Activated CD4-positive, alpha-beta T cell treated with anti-CD3 and anti-CD28 coated beads, Interleukin-2, amount 10 ng/mL, durations not matched to agents 7 days and 5 days (primary cell): ENCODE measurements at places on chromosomes 3 and 15. TPM values are rescaled to one million over a fixed set of nuclear protein-coding genes. Genes with fewer than 3 reads are reported as not detected.
A peak's percentile ranks its signal among the peaks of the same experiment; 100 is the strongest.

DNA sequence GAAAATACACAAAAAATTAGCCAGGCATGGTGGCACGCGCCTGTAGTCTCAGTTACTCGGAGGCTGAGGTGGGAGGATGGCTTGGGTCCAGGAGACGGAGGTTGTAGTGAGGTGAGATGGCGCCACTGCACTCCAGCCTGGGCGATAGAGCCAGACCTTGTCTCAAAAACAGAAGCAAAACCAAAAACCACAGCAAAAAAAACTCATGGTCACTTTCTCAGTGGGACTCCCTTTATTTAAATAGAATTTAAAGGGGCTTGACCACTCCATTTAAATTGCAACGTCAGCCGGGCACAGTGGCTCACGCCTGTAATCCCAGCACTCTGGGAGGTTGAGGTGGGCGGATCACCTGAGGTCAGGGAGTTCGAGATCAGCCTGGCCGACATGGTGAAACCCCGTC, 32.8 kb downstream of the ARHGAP31 start:
- DNase-seq: no peak
- no peak overlapping the region for H3K4me3 ChIP-seq
- no peak overlapping the region for H3K27ac ChIP-seq
- H3K36me3 ChIP-seq: no peaks in the 10 kb centered on the region
- H3K27me3 ChIP-seq: peaks cover 8% of the 10 kb centered on the region

Gene SLC22A14
- total RNA-seq: not detected

Gene GPR171
- total RNA-seq: 144 TPM

Gene HIGD2B
- not detected for total RNA-seq

DNA sequence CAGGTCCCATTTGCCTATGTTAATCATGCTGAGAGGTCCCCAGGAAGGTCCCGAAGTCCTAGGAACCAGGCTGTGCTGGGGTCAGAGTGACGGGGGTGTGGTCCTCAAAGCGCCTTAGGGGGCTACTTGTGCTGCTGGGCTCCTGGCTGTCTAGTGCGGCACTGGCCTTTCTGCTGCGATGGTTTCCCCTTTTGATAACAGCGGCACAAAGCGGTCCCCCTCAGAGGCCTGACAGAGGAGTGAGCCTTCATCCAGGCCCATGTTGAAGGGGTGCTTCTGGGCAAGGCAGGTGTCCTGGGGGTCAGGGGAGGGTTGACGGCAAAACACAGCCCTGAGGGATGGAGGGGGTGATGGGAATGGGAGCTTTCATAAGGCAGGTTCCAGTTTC, 68.8 kb downstream of the HMCES start:
- no peak overlapping the region for H3K4me3 ChIP-seq
- H3K27ac ChIP-seq: no peak overlapping the region
- H3K27me3 ChIP-seq: peaks cover 22% of the 10 kb centered on the region
- peaks cover 3% of the 10 kb centered on the region for H3K4me1 ChIP-seq
- DNase-seq: no peak

Gene TMC3
- not detected for total RNA-seq

DNA sequence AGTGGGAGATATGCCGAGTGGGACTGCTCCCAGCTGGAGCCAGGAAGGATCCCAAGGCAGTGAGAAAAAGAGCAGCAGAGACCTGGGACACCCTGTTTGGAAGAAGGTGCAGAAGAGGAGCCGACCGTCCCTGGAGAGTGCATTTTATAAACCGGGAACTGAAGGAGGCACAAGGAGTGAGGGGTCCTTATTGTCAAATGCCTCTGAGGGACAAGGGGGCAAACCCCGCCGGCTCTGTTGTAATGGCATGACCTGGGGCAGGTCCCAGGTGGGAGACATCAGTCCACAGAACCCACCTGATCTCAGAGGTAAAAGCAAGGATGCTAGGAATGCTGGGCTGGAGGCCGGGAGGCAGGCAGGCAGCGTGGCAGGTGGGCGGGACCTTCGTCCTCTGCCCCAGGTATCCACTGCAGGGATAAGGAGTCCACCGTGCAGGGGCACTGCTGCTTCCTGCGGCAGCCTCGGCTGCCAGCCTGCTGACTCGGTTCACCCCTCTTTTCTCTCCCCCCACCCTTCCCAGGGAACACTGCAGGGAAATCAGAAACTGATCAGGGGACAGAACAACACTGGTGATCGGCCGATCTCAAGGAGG, 26.9 kb downstream of the ADAMTS17 start:
- no peak overlapping the region for H3K4me3 ChIP-seq
- H3K27me3 ChIP-seq: no peaks in the 10 kb centered on the region
- H3K27ac ChIP-seq: no peak overlapping the region
- DNase-seq: no peak

DNA sequence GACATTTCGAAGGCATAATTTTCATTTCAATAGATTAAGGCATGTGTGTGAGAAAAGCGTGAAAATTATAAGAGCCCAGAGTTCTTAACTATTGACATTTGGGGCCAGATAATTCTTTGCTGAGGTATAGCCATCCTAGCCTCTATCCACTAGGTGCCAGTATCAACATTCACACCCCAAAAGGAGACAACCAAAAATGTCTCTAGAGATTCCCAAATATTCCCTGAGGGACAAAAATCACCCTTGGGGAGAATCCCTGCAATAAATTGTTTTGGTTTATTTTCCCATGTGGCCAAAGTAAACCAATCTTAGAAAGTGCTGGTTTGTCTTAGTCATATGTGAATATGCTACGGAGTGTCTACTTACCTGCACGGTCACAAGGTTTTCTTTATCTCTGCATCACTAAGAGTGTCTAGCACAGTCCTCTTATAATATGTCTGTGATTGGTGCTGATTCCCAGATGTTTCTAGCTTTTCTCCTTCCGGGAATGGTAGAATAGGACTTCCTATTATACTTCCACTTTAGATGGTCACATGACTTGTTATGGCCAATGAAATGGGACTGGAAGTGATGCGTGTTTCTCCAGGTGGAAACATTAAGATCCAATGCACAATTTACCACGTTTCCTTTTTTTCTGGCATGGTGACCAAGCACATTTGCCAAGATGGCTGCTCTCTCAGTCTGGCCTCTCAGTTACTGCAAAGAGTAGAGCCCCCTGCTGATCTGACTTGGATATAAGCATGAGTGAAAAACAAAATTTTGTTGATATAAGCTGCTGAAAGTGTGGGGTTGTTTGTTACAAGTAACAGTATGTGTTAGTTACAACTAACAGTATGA, 8.0 kb upstream of the KBTBD8 start:
- no peaks in the 10 kb centered on the region for H3K36me3 ChIP-seq
- no peak for DNase-seq
- H3K4me1 ChIP-seq: no peaks in the 10 kb centered on the region
- H3K27me3 ChIP-seq: peaks cover 15% of the 10 kb centered on the region

GRCh38 chr3:32816439-32817256, 1.1 kb upstream of the TRIM71 start:
- peaks cover 32% of the 10 kb centered on the region for H3K4me1 ChIP-seq
- no peaks in the 10 kb centered on the region for H3K36me3 ChIP-seq
- DNase-seq: peak; percentile 9
- no peak overlapping the region for H3K27ac ChIP-seq
- peak overlapping the region; percentile 63 for H3K4me3 ChIP-seq

- no peak overlapping the region for H3K27ac ChIP-seq
- no peak for DNase-seq
- H3K4me1 ChIP-seq: no peaks in the 10 kb centered on the region
- no peak overlapping the region for H3K4me3 ChIP-seq
Measured at GRCh38 chr3:64184621-64185020, 40.6 kb downstream of the PRICKLE2 start.

DNA sequence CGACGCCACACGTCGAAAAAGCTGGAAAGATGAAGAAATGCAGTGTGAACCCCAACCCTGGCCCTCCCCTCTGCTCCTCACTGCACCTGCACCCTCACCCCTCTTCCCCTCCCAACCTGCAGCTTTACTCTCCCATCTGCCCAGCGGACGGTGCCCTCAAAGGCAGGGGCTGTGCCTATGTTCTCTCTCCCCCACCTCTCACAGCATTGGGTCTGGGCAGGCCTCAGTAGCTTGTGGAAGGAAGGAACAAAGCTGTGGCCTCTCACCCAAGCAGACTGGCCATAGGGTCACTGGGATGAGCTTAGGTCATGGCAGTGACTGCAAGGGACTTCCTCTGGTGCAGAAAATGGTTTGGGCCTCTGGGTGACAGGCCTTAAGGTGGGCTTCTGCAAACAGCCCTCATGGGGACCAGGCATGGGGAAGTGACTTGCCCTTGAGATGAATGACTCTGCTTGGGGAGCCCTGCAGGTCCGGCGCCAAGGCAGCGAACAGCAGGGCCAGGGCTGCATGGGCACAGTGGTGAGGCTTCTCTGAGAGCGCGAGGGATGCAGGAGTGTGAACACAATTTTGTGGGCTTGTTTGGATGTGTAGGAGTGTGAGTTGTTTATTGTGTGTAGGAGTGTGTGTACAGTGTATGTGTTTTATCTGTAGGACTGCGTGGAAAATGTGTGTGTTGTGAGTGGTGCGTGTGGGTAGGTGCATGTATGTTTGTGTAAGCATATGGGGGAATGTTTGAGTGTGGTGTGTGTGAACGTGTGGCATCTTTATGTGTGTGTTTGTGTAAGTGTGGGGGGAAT, 29.2 kb downstream of the SRPRB start:
- no peak for DNase-seq
- H3K27ac ChIP-seq: no peak overlapping the region
- H3K36me3 ChIP-seq: no peaks in the 10 kb centered on the region
- H3K4me3 ChIP-seq: no peak overlapping the region
- no peaks in the 10 kb centered on the region for H3K4me1 ChIP-seq
- no peaks in the 10 kb centered on the region for H3K27me3 ChIP-seq

Gene CLDN18
- total RNA-seq: not detected

GRCh38 chr15:85584872-85585271, 204.5 kb downstream of the AKAP13 start:
- peak overlapping the region; percentile 78 for H3K27ac ChIP-seq
- H3K4me1 ChIP-seq: peaks cover 71% of the 10 kb centered on the region
- H3K4me3 ChIP-seq: peak overlapping the region; percentile 6
- no peaks in the 10 kb centered on the region for H3K27me3 ChIP-seq
- peaks cover 72% of the 10 kb centered on the region for H3K36me3 ChIP-seq
- DNase-seq: no peak

- H3K27me3 ChIP-seq: peaks cover 7% of the 10 kb centered on the region
- no peak overlapping the region for H3K4me3 ChIP-seq
- H3K36me3 ChIP-seq: no peaks in the 10 kb centered on the region
- no peak for DNase-seq
- H3K27ac ChIP-seq: no peak overlapping the region
- no peaks in the 10 kb centered on the region for H3K4me1 ChIP-seq
Measured at GRCh38 chr15:29871401-29871800, 49.1 kb upstream of the TJP1 start.

DNA sequence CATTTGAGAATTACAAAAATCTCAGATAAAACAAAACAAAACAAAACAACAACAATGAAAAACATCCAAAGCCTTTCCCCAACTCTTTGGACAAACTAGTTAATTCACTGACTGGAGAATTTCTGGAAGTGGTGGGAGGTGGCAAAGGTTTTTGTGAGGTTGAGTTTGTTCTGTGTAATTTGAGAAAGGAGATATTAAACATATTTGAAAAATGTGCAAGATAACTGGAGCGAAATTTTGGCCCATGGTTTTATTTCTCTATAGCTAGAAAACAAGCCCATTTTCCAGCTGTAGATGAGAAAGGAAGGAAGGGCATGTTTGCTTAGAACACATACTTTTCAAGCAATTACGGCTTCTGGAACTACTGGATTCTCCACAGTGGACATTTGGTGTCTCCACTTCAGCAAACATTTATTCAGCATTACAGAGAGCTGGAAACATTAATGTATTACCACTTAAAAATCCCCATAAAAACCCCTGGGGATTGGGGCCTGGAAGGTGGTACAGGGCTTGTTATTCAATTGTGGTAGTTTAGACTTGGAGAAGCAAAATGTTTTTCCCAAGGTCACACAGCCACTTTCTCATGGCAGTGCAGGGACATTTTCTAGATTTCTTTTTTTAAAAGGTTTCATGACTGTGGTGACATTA, 135.8 kb downstream of the THSD4 start:
- no peaks in the 10 kb centered on the region for H3K36me3 ChIP-seq
- H3K27me3 ChIP-seq: no peaks in the 10 kb centered on the region
- no peak overlapping the region for H3K27ac ChIP-seq
- H3K4me1 ChIP-seq: no peaks in the 10 kb centered on the region

GRCh38 chr3:188139466-188139865, 14.5 kb upstream of the LPP start:
- DNase-seq: no peak
- H3K36me3 ChIP-seq: no peaks in the 10 kb centered on the region
- no peak overlapping the region for H3K27ac ChIP-seq
- no peak overlapping the region for H3K4me3 ChIP-seq

DNA sequence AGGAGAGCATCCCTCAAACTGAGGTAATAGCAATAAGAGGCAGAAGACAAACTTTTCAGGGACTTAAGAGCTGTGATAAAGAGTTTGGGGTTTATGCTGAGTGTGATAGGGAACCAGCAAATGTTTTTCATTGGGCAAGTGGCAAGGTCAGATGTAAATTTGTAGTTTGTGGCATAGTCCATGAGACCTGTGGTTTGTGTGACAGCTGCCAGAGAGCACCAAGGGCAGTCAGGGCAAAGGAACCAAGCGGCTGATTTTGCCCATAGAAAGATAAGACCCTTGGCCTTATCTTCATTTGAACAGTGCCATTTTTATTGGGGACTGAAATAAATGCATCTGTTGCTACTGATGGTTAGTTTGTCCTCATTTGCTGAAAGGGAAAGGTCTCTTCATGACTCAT, 220.3 kb downstream of the LRRN1 start:
- no peaks in the 10 kb centered on the region for H3K4me1 ChIP-seq
- H3K27ac ChIP-seq: no peak overlapping the region
- no peaks in the 10 kb centered on the region for H3K27me3 ChIP-seq
- H3K4me3 ChIP-seq: no peak overlapping the region
- H3K36me3 ChIP-seq: no peaks in the 10 kb centered on the region

DNA sequence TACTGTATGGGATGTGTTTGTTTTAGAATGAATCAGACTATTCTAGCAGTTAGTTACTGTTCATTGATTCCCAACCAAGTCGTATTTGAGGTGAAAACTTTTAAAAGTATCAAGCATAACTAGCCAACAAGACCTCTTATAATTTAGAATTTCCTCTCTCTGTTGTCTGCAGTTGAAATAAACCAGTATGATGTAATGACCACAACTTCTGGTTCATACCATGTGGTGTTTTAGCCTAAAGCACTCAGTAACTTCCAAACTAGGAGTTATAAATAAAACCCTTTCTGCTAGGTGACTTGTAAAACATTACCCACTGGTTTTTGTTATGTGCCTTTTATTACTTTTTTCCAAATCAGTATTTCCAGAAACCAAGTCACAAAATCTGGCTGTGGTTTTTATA, 19.8 kb upstream of the P2RY12 start:
- H3K4me3 ChIP-seq: no peak overlapping the region
- H3K4me1 ChIP-seq: no peaks in the 10 kb centered on the region
- H3K27me3 ChIP-seq: peaks cover 3% of the 10 kb centered on the region
- DNase-seq: no peak
- no peak overlapping the region for H3K27ac ChIP-seq
- H3K36me3 ChIP-seq: no peaks in the 10 kb centered on the region

GRCh38 chr3:170309046-170309445, 48.5 kb upstream of the SKIL start:
- no peak overlapping the region for H3K4me3 ChIP-seq
- H3K27ac ChIP-seq: no peak overlapping the region
- H3K36me3 ChIP-seq: no peaks in the 10 kb centered on the region
- no peaks in the 10 kb centered on the region for H3K4me1 ChIP-seq
